ENCODE measurements at places on chromosomes 2 and 18. TPM values are rescaled to one million over a fixed set of nuclear protein-coding genes. Genes with fewer than 3 reads are reported as not detected.

Gene SLC4A5
- total RNA-seq = 2.3 TPM

Gene SH3BP4
- total RNA-seq = 62.6 TPM

Gene COLEC12
- 4.2 TPM for total RNA-seq

Gene PSD4
- total RNA-seq = 83.4 TPM

Gene IFIH1
- total RNA-seq = 13.2 TPM

Gene SCN3A
- 0.33 TPM for total RNA-seq

DNA sequence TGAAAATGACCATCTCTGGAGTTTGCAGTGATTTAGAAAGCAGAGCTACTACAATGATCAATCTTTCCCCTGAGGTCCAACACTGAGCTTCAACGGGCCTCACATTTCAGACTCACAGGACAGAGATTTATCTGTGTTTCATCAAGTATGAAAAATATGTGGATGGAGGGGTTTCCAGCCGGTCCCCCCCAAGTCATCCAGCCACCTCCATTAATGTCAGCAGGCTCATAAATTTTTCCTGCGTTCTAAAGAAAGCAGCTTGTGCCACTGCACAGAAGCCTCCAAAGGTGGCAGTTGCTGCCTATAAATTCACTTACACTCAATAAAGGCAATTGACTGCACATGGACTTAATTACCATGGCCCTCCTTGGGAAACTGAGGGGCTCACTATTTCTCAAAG lies 117.4 kb upstream of the ACKR3 start:
- no peak overlapping the region for H3K27ac ChIP-seq
- H3K4me3 ChIP-seq = no peak overlapping the region

DNA sequence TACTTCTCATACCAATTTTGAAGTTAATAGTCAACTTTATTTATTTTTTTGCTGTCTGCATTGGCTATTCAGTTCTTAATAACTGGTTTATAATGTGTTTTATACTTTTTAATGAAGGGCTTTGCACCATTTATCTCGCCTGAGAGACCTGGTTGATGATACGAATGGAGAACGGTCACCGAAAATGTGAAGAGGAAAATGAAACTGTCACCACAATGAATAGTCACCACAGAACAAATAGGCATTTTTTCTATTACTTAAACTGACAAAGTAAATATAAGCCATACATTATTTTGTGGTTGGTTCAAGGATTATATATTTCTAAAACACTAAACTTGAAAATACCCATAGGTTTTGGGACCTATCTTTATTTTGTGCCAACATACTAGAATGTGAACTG lies 20.4 kb downstream of the C18orf54 start:
- no peak for DNase-seq
- H3K27ac ChIP-seq = no peak overlapping the region
- no peaks in the 10 kb centered on the region for H3K27me3 ChIP-seq
- H3K4me1 ChIP-seq = no peaks in the 10 kb centered on the region

GRCh38 chr2:146131048-146131447 lies 1611.1 kb upstream of the ZEB2 start:
- H3K36me3 ChIP-seq = no peaks in the 10 kb centered on the region
- H3K4me3 ChIP-seq = no peak overlapping the region
- no peaks in the 10 kb centered on the region for H3K27me3 ChIP-seq

- no peak overlapping the region for H3K27ac ChIP-seq
- no peaks in the 10 kb centered on the region for H3K4me1 ChIP-seq
- H3K27me3 ChIP-seq = no peaks in the 10 kb centered on the region
- no peak for DNase-seq
- H3K36me3 ChIP-seq = no peaks in the 10 kb centered on the region
- no peak overlapping the region for H3K4me3 ChIP-seq
Measured at GRCh38 chr2:154402213-154402612, 296.3 kb upstream of the KCNJ3 start.

DNA sequence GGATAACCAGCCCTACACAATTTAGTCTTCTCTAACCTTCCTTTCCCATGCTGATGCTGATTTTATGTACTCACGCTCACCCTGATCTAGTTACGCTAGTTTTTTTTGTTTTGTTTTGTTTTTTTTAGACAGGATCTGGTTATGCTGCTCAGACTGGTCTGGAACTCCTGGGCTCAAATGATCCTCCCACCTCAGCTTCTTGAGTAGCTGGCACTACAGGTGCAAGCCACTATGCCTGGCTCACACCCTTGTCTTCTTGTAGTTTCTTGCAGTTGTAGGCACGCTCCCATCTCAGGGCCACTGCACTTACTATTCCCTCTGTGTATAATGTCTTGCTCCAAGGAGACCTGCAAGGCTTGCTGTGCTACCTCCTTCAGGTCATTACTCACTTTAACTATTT lies 6.2 kb downstream of the PELI1 start:
- no peak overlapping the region for H3K27ac ChIP-seq
- H3K4me3 ChIP-seq = no peak overlapping the region
- DNase-seq = no peak
- no peaks in the 10 kb centered on the region for H3K36me3 ChIP-seq
- H3K4me1 ChIP-seq = peaks cover 18% of the 10 kb centered on the region

DNA sequence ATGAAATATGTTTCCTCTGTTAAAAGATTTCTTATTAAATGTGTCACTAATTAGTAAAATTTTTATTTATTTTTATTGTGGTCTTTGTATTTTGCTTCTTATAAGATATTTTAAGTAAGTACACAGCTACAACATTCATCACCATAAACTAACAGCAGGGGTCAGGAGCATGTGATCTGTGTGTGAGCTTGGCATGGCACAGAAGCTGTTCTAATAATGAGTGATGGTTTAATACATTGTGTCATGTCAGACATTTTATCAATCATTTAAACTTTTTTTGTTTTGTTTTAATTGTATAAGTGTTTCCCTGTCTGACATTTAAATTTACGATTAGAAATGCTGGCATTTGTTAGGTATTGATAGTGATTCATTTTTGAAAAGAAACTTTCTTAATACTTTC lies 585.4 kb downstream of the DSC3 start:
- no peaks in the 10 kb centered on the region for H3K4me1 ChIP-seq

DNA sequence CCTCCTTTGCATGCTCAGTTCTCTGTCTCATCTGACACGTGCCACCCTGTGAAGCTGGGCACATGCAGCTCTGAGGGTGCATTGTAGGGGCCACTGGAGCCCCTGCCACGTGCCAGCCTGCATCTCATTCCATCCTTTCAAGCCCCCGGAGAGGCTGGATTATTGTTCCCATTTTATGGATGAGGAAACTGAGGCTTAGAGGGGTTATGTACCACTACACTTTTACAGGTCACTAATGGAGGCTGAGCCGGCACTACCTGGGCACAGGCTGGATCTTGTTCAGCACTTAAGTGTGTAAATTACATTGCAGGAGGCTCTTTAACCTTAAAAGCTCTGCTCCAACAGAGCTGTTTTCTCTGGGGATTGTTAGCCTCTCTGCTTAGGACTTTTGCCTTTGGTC lies 47.5 kb downstream of the KCNIP3 start:
- H3K4me3 ChIP-seq = no peak overlapping the region
- peaks cover 18% of the 10 kb centered on the region for H3K4me1 ChIP-seq
- no peak overlapping the region for H3K27ac ChIP-seq
- no peaks in the 10 kb centered on the region for H3K36me3 ChIP-seq

GRCh38 chr2:42648796-42649195 lies 80.4 kb downstream of the MTA3 start:
- DNase-seq = no peak
- no peaks in the 10 kb centered on the region for H3K27me3 ChIP-seq
- no peak overlapping the region for H3K27ac ChIP-seq

GRCh38 chr2:73937103-73937885 lies 10.6 kb downstream of the DGUOK start:
- no peak overlapping the region for H3K4me3 ChIP-seq
- no peaks in the 10 kb centered on the region for H3K27me3 ChIP-seq
- no peaks in the 10 kb centered on the region for H3K36me3 ChIP-seq
- no peak overlapping the region for H3K27ac ChIP-seq

Data from body of pancreas (tissue), 4 donors.